ENCODE measurements at places on chromosomes 12 and 14.
A peak's percentile ranks its signal among the peaks of the same experiment; 100 is the strongest.

DNA sequence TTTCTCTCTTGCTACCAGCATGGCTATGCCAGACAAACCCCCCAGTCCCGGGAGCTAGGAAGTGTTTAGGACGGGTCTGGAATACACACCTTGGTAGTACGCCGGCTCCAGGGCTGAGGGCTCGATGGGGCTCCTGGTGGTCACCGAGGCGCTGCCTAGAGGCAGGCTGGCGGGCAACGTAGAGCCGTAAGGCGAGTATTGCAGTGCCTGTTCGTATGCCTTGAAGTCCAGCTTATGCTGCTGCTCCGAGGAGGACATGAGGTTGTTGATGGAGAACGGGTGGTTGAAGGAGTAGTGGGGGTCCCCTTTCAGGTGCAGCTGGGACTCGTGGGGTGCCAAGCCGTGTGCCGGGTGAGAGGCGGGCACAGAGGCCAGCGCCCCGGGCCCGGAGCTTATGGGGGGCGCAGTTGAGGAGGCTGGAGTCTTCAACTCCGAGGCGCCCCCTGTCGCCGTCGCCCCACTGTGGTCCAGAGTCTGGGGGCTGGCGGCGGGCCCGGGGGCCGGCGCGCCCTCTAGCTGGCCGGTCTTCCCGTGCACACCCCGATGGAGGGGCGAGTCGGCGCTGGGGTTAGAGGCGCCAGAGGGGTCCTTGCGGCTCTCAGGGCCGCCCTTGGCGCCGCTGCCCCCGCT lies 3.6 kb downstream of the FOXA1 start:
- DNase-seq = no peak

GRCh38 chr14:105064001-105064400 lies 1.2 kb downstream of the GPR132 start:
- no peak for DNase-seq

DNA sequence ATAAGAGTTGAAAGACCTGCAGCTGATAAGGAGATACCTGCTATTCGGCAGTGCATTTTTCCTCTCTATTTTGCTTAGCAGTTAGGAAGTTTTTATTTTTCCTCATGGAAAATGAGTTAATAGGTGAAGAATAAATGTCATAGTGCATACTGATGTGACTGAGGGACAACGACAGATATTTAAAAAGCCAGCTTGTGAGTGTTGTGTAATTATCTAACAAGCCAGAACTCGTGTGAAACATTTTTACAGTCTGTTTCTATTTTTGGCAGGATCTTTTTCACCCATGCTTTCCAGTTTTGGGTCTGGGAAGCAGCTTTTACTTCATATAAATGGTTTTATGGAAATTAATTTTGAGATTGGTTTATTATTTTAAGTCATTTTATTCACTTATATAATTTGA lies 2.9 kb downstream of the FBXO34 start:
- no peak for DNase-seq

GRCh38 chr12:1810201-1810930 lies 10.0 kb upstream of the LRTM2 start:
- no peak for DNase-seq

DNA sequence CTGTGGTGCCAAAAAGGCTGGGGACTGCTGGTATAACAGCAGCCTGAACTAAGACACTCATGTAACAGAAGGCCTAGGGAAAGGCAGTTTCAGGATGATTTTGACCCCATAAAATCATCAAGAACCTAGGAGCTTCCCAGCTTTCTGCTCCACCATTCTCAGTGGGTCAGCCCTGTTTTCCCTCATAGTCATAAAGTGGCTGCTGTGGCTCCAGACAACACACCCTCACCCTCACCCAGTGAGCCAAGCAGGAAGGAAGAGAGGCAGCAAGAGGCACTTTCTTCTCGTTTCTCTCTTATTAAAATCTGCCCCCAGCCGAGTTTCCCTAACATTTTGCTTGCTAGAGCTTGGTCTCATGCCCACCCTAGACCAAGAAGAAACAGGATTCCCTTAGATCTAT lies 131.8 kb downstream of the SCARB1 start:
- no peak for DNase-seq

DNA sequence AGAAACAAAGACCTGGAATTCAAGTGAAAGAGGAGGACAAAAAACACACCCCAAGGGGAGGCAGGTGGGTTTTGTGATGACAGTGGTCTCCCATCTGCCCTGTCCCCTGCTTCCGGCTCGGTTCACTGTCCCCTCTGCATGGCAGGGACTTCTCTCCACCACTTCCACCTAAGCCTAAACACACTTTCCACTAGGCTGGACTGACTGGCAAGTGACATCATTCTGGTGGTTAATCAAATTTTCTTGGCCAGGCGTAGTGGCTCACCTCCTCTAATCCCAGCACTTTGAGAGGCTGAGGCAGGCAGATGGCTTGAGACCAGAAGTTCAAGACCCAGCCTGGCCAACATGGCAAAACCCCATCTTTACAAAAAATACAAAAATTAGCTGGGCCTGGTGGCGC lies 11.9 kb downstream of the PLEKHG6 start:
- no peak for DNase-seq

DNA sequence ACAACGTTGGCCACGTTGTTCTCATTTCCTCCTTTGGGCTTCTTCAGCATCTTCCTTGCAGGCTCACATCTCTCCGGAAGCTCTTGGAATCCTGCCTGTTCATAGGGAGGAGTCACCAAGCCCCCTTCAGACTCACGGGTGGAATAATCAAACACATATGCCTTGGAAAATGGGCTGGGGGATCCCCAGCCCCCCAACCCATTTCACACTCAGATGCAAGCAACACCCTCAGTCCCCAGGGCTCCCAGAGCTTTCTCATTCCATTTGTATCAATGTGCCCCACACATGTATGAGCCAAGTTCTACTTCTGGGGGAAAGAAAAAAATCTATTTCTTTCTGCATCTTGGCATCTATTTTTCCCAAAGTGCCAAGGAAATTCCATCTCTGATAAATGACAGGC lies 33.1 kb downstream of the WSCD2 start:
- no peak for DNase-seq

DNA sequence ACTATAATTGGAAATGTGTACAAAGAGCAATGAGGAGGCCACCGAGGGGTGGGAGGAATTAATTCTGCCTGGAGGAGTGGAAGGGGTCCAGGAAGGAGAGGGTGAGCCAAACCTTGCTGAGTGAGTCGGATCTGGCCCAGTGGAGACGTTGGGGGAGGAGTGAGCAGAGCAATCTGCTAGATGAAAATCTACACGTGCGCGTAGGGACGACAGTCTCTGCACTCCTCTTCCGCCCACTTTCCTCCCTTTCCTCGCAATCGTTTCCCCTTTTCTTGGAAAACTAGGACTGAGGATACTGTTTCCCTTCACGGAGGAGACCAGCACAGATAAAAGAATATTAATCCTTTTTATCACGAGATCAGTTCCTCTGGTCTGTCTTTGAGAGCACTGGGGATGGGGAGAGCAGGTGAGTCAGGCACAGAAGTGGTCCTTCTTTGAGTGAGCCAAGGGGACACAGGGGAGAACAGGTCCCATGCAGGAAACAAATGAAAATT lies 2.9 kb upstream of the NAB2 start:
- DNase-seq = no peak

- DNase-seq = no peak
These were observed 764 bp upstream of the SPTB start for GRCh38 chr14:64880221-64881121.

DNA sequence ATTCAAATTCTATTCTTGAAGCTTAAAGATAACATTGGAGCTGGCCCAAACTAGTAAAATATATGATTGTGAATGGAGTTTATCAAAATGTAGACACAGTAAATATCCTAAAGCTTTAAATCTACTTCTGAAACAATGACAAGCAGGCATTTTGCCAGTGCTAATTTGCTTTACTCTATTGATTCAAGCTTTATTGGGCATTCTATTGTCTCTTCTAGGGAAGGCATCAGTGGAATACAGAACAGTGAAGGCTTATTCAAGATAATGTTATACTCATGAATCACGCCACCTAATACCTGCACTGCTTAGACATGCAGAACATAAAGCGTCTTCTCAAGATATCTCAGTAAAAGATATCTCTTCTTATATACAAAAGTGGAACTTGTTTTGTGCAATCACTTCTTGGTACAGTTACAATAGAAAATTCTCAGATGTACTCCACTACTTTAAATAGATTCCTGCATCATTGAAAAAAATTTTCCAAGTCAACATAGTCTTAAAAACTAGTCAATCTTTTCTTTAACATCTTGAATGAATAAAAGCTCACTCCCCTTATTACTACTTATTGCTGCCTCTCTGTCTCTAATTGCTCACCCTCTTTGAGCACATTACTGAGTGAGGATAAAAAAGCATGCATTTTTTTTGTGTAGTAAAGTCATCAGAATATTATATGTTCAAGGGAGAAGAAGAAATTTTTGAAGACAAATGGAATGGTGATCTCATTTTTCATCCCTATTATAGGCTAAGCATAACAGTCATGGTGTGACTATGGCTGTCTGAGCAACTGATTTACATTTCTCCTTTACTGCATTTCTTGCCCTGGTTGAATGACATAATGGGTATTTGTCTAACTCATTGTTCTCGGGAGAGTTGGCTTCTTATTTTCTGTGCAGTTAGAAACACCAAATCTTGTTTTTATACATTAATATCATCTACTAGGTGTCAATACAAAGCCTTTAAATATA lies 98.0 kb upstream of the E2F7 start:
- no peak for DNase-seq

DNA sequence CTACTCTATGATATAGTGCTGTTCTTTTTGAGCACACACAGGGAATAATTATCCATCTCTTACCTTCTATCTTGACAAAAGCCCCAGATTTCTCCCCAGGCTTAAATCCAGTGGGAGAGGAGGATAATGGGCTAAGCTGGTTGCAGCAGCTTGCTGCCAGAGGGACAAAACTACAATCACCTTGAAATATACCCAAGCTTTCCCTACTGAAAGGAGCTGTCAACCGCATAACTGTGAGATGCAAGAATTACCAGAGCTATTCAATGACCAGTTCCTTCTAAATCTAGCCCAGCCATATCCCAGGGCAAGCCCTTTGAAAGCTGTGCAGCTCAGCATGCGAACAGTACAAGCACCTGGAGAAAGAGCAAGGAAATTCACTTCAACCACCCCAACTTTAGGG lies 943 bp upstream of the MGAT4C start:
- no peak for DNase-seq

DNA sequence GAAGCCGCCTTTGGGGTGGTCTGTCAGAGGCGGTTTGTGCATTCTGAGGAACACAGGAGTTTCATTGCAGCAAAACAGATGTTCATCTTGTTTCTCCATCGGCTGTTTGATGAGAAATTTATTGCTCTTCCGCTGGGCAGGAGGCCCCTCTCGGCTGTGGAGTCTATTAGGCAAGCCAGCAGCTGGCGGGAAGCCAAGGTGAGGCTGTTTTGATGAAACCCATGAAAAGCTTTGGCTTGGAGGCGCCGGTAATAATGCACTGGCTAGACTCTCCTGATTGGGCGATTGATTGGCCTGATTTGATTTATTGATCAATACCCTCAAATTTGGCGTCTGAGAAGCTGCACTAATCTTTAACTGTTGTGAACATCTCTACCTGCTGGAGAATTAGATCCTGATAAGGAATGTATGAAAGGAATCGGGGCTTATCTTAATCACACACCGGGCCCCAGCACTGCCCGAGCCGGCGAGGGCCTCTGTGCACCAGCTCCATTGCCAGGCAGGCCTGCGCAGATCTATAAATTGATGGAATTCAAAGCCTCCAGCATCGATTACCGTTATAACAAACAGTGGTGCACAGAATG lies 187.7 kb downstream of the PHETA1 start:
- DNase-seq = no peak

DNA sequence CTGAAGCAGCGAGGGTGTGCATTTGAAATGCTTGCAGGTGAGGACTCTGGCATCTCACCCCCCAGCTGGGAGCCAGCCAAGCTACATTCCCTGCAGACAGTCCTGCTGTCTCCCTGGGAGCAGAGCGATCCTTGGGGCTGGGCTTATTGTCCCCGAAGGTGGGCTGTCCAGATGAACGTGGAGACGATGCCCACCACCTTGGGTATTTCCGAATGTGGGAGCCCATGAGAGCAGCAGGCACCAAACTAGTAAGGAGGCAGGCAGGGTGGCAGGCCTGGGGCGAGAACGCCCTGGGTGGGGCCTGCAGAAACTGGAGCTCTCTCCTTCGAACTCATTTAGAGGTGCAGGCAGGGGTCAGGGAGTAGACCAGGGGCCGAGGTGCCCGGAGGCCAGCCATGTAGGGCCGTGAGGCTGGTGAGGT lies 18.5 kb downstream of the ZBTB42 start:
- DNase-seq = no peak

- no peak for DNase-seq
These were observed 23.9 kb upstream of the CCDC63 start for GRCh38 chr12:110822821-110823415.

GRCh38 chr12:2337031-2338010 lies 284.5 kb downstream of the CACNA1C start:
- no peak for DNase-seq

GRCh38 chr12:14716848-14717444 lies 20.5 kb upstream of the GUCY2C start:
- DNase-seq = peak; percentile 33

- DNase-seq = peak; percentile 67
These were observed 9.8 kb upstream of the PNMA1 start for GRCh38 chr14:73723797-73724661.

- DNase-seq = no peak
These were observed 94.0 kb downstream of the TSPAN9 start for GRCh38 chr12:3171195-3171591.

DNA sequence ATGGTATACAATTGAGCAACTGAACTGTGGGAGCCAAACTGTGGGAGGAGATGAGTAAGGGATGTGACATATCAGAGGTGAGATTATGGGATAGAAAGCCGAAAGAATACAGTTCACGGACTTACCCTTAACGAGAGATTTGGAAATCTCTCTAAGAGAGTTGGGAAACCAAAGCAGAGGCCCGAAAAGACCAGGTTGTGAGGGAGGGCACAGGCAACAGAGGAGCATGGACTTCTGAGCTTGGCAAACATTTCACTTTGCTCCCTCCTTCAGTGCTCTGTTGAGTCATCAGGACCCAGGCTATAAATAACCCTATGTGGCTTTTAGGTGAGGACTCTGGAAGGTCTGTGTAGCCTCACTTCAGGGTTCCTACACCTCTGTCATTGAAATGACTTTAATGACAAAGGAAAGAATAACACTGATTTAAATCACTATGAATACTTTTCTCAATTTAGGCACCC lies 120.6 kb downstream of the TGFB3 start:
- no peak for DNase-seq

GRCh38 chr12:42130672-42131402 lies 13.8 kb downstream of the GXYLT1 start:
- no peak for DNase-seq

DNA sequence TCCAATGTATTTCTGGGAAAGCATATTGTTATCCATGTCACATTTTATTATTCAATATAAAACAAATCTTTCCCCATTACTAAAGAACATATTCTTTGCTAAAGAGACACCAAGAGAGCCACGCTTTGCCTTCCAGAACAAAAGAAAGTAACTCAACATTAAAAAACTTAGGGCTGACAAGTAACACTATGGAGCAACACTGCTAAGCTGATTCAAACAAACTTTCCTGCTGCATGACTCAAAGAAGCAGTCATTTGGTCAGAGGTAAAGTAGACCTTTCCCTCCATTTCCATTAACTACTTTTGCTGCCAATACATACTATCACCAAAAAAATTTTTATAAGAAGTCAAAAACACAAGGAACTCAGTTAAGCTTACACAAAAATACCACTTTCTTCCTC lies 83.0 kb downstream of the DENND5B start:
- DNase-seq = no peak
